ENCODE measurements at places on chromosomes 6 and 20.
A peak's percentile ranks its signal among the peaks of the same experiment; 100 is the strongest.

- DNase-seq: peak; percentile 25
These were observed 1.9 kb downstream of the PPP1R18 start for GRCh38 chr6:30684386-30685156.

DNA sequence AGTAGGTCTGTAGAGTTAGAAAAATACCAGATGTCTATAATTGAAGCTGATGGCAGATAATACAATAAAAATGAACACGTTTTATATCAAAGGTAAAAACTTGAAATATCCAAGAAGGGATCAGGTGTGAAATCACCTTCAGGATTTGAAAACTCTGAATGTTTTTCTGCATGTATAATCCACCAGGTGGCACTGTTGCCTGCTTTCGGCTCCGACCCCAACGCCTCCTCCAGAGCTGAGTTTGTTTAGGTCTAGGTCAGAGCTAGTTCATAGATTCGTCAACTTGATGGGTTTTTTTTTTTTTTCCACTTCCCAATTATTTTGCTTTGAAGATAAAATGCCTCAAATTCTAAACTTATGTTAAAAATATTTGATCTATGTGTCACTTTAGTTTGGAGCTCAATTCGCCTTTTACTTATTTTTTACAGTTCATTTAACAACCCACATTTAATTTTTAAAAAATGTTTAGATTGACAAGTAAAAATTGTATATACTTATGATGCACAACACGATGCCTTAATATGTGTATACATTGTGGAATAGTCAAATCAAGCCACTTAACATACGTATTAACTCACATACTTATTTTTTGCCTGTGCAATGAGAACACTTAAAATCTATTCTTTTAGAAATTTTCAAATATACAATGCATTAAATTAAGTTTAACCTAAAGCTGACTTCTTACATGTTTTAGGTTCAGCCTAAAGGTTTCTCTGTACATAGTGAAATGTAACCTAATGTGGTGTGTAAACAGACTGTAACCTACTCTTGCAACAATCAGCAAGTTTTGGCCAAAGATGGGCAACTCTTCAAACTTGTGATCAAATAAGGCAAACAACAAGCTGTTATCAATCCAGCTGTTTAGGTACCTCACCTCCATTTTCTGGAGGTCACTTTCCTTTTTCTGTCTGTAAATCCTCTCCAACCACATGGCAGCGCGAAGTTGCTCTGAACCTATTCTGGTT, 39.4 kb upstream of the ENPP4 start:
- DNase-seq: peak; percentile 26

DNA sequence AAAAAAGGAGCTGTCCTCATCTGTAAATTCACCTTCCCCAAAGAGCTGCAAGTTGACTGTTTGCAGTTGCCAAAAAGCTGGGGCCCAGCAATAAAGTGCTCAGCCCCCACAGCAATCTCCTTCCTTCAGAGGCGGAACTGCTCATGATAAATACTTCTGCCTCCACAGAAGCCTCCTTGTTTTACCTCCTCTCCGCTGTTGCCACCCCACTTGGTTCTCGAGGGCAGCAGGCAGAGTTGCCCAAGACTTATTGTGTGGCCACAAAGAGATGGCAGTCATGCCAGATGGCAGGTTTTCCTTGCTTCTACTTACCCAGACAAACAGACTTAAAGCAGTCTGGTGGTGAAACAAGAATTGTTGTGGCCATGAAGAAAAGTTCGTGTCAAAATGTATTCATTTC, 66.3 kb downstream of the SLX4IP start:
- peak; percentile 5 for DNase-seq

GRCh38 chr6:136093835-136094234, 156.3 kb downstream of the MTFR2 start:
- DNase-seq: no peak

DNA sequence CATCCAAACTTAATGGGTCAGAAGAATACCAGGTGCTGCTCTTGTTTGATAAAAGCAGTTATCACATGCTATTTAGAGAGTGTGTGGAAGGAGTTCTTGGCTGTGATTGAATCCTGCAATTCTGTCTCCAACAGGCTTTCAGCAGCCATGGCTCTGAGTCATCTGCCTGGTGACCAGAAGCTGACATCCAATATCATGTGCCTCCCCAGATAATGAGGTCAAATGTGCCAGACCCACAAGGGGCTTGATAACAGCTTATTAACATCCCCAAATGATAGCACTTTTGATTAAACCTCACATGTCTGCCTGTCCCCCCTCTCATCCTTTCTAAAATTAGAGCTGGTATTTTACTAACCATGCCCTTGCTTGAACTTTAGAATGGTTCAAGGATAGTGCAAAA, 175.7 kb upstream of the PLN start:
- no peak for DNase-seq

GRCh38 chr20:57819691-57820380, 110.0 kb upstream of the PMEPA1 start:
- DNase-seq: no peak

DNA sequence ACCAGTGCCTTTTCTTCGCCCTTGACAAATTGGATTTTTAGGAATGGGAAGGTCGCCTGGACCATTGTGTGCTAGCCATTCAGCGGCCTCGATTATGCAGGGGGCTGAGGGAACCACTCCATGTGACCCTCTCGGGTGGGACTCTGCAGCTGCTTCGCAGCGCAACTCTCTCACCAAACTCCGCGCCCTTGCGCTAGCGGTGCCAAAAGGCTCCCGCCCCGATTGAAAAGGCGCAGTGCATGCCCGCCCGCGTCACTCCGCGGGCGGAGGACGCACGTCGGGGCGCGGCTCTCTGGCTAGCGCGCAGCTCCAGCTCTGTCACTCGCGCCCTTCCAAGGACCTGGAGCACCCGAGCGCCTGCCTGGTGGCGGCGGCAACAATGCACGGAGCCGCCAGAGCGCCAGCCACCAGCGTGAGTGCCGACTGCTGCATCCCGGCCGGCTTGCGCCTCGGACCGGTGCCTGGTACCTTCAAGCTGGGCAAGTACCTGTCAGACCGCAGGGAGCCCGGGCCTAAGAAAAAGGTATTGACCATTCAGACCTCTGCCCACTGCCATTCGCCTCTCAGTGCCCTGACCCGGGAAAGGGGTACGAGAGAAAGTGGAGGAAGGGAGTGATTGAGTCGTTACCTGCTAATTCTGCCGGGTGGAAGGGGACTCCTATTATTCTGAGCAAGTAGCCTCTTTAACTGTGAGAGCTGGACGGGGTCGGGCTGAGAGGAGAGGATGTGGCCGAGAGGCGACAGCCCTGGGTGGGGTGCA, at the start of gene PRDM13:
PRDM13 (plus strand) TSS at position 178 of the 760 bp plus-strand sequence; CDS start at position 380, 202 bp downstream.
- no peak for DNase-seq

GRCh38 chr20:19405958-19406357, 193.5 kb downstream of the SLC24A3 start:
- no peak for DNase-seq

- DNase-seq: no peak
These were observed 22.0 kb upstream of the FRMD1 start for GRCh38 chr6:168100803-168101589.

DNA sequence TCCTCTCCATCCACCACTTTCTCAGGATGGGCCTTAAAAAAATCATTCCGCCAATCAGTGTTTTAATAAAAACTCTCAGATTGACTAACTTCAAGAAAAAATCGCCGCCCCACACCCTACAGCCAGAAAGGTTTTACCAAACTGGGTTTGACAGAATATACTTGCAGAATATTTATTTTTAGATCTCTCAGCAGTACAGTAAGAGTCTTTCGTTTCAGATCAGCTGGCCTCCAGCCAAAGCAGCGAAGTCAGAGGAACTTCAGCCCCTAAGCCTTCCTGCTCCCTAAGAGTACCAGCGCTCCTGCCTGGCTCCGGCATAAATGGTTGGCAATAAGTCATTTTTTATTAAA, 24.7 kb downstream of the TBC1D7 start:
- peak; percentile 24 for DNase-seq

GRCh38 chr6:148533309-148534107, 190.9 kb downstream of the SASH1 start:
- no peak for DNase-seq

DNA sequence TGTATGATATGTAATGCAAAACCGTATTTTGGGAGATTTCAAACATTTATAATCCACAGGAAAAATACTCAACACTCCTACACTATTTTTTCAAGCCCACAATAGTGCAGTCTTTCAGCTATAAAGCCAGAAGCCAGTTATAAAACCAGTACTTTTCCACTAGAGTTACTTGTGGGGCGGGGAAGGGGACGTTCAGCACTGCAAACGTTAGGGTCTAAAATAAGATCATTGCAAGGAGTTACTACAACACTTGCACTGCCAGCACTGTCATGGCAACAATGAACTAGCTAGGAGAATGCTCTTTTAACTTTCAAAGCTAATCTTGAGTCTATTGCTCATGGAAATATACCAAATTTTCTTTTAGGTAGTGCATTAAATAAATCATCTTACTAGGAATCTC, 14.7 kb downstream of the SESN1 start:
- DNase-seq: no peak

- DNase-seq: no peak
These were observed 46.2 kb downstream of the CDS2 start for GRCh38 chr20:5172903-5173463.

- no peak for DNase-seq
These were observed 3.6 kb upstream of the CCN2 start for GRCh38 chr6:131954775-131955107.

DNA sequence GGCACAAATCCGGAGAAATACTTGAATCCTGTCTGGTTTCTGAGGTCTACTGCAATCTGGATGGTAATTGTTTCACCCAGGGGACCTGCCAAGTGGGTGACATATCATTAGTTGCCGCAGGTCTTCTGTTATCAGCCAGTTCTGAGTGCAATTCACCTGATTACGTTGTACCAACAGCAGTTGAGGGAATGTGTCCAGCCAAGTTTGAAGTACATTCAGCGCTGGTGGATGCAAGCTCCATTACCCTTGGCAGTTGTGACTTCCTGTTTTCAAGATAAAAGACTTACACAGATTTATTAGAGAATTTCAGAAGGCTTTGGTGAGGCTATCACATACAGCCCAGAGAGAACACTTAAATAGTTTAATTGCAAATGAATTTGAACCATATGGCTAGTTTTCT, 42.8 kb downstream of the FNDC1 start:
- DNase-seq: no peak

- no peak for DNase-seq
These were observed 714.0 kb downstream of the MAFB start for GRCh38 chr20:39974966-39975501.

DNA sequence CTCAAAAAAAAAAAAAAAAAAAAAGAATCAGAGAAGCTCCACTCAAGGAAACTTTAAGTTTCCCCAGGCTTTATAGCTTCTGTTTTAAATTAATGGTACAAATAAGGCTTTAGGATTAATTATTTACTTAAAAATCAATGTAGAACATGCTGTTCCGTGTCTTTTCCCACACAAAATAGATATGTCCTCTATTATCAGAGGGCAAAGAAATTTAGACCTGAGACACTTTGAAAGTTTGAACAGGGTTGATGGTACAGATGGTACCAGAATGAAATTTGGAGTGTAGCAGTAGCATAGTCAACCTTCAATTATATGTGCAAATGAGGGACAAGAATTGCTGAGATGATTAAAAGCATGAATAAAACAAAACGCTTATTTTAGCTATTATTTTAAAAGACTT, 32.2 kb upstream of the REV3L start:
- no peak for DNase-seq

GRCh38 chr6:146868671-146869209, 270.0 kb downstream of the ADGB start:
- DNase-seq: no peak

DNA sequence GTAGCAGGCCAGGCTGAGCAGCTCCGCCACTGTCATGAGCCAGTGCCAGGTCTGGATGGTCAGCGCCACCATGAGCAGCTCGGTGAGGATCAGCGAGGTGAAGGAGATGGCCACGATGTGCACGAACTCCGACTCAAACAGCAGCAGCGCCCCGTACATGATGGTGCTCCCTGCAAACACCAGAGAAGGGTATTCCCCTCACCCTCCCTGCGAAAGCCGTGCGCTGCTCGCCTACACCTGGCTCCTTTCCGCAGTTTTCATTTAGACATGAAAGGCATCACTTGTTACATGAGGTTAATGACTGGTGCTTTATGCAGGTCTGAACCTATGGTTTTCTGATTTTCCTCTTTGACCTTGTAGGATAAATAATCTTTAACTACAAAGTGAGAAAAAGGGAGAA, 62.3 kb upstream of the NFATC2 start:
- no peak for DNase-seq

DNA sequence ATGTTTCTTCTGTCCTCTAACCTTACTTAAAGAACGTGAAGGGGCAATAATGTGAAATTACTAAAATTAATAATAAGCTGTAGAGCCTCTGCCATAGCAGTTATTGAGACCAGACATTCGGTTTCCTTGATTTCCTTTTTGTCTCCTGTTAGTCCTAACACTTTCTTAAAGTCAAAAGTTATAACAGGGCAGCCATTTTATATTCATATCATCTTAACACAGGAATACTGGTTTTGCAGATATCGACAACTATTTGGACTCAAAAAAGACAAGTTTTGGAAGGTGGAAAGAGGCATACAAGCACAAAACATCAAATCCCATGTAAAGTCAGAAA, 33.5 kb downstream of the HFE start:
- no peak for DNase-seq

DNA sequence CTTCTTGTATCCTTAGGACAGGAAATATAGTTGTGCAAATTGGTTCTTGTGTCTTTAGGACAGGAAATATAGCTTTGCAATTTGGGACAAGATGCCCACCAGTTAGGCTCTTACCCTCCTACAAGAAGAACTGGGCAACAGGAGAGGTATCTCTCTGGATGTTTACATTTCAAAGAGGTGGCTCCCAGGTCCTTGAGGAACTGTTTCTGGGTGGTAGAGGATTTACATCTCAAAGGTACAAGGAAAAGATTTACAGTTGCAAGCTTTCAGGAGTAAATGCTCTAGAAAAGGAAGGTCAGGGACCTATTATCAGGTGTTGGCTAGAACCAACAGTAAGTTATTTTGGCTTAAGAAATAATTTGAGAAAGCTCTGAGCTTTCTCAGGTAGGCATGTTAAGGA, 19.2 kb downstream of the RNF182 start:
- no peak for DNase-seq

GRCh38 chr6:26122402-26122792, 35.2 kb downstream of the HFE start:
- no peak for DNase-seq

DNA sequence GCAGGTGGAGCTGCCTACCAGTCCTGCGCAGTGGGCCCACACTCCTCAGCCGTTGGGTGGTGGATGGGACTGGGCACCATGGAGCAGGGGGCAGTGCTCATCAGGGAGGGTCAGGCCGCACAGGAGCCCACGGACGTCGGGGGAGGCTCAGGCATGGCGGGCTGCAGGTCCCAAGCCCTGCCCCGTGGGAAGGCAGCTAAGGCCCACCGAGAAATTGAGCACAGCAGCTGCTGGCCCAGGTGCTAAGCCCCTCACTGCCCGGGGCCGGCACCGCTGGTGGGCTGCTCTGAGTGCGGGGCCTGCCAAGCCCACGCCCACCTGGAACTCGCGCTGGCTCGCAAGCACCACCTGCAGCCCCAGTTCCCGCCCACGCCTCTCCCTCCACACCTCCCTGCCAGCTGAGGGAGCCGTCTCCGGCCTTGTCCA, 30.2 kb upstream of the ID4 start:
- DNase-seq: no peak

- no peak for DNase-seq
These were observed 10.6 kb downstream of the TRIB3 start for GRCh38 chr20:391041-391711.
